G401 (cell line): ENCODE measurements at places on chromosomes 2 and 18. TPM values are rescaled to one million over a fixed set of nuclear protein-coding genes. Genes with fewer than 3 reads are reported as not detected.

Gene LRP1B
- not detected in 2 replicates for total RNA-seq

Gene INHA
- total RNA-seq, result 1.3 TPM in 1 of 2 replicates, not detected in the other

Gene OBSL1
- 106 and 117 TPM in 2 replicates for total RNA-seq

Gene PROKR1
- not detected in 2 replicates for total RNA-seq

Gene UCN
- total RNA-seq, result not detected in 2 replicates
